ENCODE measurements at places on chromosomes 1 and 21.

GRCh38 chr1:229479660-229480399, 28.3 kb downstream of the NUP133 start:
- DNase-seq: no peak

GRCh38 chr1:194833111-194833510, 1646.7 kb upstream of the B3GALT2 start:
- no peak for DNase-seq

- peak; percentile 92 for DNase-seq
Observed at GRCh38 chr1:31605908-31606427, 11.5 kb upstream of the HCRTR1 start.

GRCh38 chr1:91750398-91750996, 135.5 kb downstream of the TGFBR3 start:
- DNase-seq: peak; percentile 89

GRCh38 chr1:244815600-244816099, 19.8 kb upstream of the COX20 start:
- no peak for DNase-seq

GRCh38 chr1:28775121-28775942, 36.6 kb upstream of the OPRD1 start:
- DNase-seq: peak; percentile 70

DNA sequence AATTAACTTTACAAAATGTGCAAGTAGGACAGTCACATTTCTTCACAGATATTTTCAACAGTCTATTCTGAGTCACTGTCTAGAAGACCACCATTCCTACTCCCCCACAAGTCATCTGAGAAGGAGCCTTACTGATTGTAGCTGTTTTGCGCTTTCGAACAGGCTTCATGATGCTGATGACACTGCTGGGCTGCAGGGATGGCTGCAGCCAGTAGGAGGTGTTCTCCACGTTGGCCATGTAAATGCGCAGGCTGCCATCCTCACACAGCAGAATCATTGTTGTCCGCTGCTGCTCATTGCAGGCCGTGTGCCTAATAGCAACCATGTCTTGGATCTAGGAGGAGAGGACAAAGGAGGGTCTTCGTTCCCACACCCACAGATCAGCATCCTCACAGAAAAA, 56.9 kb downstream of the UBR4 start:
- DNase-seq: no peak

DNA sequence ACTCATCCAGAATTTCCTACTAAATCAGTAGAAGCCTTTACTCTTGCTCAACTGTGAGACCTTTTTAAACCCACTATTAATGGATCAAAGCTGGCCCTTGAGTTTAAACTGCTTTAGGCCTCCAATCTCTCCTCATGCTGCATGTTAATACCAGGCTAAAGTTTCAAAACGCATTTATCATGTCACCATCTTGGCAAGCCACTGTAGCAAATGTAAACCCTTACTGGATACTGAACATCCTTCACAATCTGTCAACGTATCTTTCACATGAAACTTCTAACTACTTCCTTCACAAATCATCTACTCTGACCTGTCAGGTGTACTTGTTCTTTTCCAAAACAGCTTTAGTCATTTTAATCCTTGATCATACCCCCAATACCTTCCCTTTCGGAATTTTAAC, 3.0 kb downstream of the PAXBP1 start:
- DNase-seq: no peak

- peak; percentile 100 for DNase-seq
Observed at GRCh38 chr1:117093091-117093534, 28.4 kb downstream of the TRIM45 start.

DNA sequence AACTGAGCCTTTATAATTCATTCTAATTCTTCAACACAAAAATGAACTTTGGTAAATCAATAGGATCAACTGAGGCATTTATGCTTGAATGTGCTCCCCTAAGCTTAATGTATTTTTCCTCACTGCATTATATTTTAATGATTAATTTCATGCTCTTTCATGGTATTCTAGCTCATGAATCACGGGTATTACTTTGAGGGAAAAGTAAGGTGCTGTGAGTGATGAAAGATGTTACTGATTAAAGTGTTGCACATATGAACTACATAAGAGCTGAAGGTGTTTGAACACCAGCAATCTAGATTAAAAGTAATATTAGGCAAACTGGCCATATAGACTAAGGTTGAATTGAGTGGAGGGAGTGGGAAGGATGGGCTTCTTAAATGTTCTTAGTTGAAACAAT, 1.9 kb downstream of the DPYD start:
- no peak for DNase-seq

DNA sequence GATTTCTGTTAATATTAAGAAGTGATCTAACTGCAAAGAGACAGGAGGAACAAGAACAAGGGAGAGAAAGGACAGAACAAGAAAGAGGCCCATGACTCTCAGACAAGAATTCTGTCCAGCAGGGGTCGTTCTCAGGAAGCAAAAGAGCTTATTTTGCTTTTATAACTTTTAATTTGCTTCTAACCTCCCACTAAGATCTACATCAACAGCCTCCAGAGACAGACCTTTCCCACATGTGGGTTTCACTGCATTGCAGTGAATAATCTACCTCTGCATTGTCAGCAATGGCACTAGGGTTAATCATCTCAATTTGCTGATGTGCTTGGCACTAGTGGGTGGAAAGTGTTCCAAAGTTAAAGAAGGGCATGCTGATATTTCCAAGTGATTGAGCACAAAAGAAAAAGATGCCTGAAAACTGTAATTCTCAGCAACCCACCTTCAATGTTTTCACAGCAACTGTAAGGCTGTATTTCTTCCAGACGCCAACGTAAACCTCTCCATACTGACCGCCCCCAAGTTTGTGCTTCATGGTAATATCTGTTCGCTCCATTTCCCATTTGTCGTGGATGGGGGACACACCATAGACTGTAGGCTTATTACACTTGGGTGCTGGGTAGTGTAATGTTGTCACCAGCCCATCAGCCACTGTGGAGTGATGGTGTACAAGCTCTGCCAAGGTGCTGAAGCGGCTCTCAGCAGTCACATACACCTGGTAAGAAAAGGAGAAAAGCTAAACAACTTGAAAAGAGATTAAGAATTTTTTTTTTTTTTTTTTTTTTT, 39.5 kb downstream of the TOR3A start:
- DNase-seq: peak; percentile 74

GRCh38 chr1:52588535-52588934, 13.6 kb upstream of the GPX7 start:
- DNase-seq: no peak

- peak; percentile 89 for DNase-seq
Observed at GRCh38 chr1:225710804-225711203, 57.9 kb upstream of the ENAH start.

GRCh38 chr1:5120559-5120958, 466.1 kb downstream of the AJAP1 start:
- no peak for DNase-seq

DNA sequence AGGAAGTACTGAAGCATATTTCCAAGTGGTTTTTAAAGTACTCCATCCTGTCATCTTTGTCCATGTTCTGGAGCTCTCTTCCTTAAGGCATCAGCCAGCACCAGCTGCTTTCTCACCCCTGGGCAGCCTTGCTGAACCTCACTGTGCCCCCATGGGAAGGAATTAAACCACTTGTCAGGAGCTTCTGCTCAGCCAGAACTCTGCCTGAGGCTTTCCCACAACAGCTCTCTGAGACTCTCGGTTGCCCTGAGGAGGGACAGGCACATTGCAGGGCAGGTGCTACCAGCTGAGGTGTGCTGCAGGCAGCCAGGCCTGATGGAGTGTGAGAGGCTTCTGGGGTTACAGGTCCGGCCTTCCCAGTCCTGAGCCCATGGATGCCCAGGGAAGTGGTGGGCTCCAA, 30.9 kb downstream of the FAM163A start:
- no peak for DNase-seq
